ENCODE measurements at places on chromosomes 7 and 10.
A peak's percentile ranks its signal among the peaks of the same experiment; 100 is the strongest.

DNA sequence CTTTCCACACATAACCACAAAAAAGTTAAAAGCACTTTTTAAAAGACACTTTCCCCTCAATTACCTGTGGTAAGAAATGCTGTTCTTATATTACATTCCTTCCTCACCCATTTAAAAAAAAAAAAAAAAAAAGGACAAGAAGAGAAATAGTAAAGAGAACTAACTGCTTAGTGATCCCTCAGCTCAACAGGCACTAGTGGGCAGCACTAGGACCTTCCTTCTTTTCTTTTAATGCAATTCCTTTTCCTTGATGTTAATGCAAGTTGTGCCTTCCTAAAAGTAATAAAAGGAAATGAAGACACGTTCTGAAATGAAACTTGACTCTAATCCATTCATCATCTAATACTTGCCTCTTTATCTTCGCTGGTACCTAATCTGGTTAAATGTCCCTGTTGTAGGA, 189.7 kb downstream of the TCF7L2 start:
- DNase-seq: no peak

GRCh38 chr7:153443032-153443701, 609.0 kb upstream of the DPP6 start:
- no peak for DNase-seq

DNA sequence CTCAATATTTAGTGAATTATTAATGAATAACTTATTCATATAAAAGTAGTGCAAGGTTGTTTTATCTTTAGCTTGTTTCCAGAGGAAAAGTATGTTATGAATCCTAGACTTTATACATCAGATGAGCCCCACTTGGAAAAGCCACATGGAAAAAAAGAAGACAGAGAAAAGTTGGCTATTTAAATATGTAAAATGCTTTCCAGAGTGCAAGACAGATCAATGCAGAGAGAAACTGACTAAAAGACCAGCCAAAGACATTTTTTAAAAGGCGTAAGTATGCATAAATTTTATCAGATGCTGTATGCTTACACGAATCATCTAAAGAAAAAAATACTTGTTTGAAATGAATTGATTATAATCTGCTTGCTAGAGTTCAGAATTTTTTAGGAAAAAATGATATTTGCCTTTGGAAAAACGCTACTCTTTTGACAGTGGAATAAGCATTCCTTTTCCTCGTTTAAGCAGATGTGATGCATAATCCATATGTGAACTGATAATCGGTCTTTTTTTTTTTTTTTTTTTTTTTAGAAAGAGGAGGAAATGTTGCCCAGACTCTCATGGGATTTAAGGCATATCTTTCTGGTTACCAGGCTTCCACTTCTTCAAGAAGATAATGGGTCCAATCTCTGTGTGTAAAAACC, 70.7 kb downstream of the RELN start:
- DNase-seq: no peak

- DNase-seq: no peak
Observed at GRCh38 chr10:127877699-127878098, 15.0 kb downstream of the CLRN3 start.

- no peak for DNase-seq
Observed at GRCh38 chr7:18497082-18497481, 1.5 kb downstream of the HDAC9 start.

DNA sequence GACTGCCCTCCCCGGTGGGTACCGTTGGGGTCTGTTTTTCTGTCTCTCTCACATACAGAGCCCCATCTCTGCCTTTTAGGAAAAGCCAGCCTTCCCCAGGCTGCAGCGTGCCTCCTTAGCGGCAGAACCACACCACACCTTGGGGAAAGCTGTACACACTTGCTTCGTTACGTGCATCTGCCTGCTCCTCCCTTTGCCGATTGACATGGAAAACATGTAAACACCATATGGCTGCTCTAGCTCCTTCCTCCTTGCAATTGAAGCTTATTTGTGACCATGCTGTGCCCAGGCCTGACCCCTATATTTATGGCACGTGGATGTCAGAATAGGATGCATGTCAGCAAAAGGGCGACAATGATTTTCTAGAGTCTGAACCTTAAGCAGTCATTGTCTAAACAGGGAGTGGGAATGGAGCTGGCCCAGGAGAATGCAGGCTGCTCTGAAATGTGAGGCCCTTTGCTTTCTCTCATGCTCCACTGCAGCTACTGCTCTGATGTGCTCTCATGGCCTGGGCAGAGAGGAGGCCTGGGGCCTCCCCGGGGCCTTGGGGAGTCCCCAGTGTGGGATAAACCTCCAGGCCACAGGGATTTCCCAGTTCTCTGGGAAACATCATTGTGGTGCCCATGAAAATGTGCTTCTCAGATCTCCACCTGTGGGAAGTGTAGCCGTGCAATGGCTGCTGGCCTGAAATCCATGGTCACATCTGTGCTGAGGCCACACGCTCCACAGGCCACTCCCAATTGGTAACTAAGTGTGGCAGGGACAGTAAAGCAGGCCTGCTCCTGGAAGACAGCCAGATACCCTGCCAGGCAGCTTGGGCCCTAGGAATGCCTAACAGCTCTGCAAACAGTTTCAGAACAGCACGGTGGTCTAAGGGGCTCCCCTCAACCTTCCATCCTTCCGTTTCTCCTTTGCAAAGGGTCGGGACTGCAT, 18.6 kb downstream of the PDE6C start:
- DNase-seq: no peak

- DNase-seq: no peak
Observed at GRCh38 chr7:106185719-106186118, 73.6 kb upstream of the SYPL1 start.

DNA sequence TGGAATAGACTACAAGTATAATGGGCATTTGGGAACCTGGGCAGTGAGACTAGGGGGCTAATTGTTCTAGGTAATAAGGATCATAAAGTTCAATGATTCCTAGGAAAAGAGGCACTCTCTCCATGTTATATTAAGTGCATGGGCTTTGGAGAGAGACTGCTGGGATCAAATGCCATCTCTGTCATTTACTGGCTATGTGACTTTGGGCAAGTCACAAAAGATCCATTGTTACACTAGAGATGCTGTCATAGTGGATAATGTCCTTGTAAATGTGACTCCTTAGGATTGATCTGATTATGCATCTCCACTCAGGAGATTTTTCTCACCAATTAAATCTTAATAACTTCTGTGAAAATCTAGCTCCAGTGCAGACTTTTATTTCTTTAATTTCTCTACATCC, 156.3 kb upstream of the CACNA2D1 start:
- no peak for DNase-seq

- no peak for DNase-seq
Observed at GRCh38 chr10:131831561-131831960, 69.2 kb upstream of the PPP2R2D start.

DNA sequence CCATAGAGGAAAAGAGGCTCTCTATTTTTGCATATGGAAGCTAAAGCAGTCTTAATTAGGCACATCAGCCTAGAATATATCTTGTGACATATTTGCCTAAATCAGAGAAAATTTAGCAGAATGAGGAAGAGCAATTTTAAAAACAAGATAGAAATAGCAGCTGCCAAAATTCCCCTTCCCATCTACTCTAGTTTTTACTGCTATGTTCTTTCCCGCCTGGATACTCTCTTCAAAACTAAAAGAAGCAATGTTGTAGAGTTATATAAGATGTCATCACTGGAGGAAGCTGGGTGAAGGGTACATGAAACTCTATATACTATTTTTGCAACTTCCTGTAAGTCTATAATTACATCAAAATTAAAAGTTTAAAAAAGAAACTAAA, 87.0 kb downstream of the ARMH3 start:
- no peak for DNase-seq

- DNase-seq: peak; percentile 25
Observed at GRCh38 chr10:98414932-98415730, at the start of gene PYROXD2. Gene PYROXD2 (minus strand): TSS chr10:98415182. CDS start chr10:98415135, 47 bp downstream.

- DNase-seq: peak; percentile 65
Observed at GRCh38 chr7:105521717-105522463, at the start of gene PUS7. Gene PUS7 (minus strand): TSS chr7:105522271. CDS start chr7:105508512, 13,759 bp downstream.

DNA sequence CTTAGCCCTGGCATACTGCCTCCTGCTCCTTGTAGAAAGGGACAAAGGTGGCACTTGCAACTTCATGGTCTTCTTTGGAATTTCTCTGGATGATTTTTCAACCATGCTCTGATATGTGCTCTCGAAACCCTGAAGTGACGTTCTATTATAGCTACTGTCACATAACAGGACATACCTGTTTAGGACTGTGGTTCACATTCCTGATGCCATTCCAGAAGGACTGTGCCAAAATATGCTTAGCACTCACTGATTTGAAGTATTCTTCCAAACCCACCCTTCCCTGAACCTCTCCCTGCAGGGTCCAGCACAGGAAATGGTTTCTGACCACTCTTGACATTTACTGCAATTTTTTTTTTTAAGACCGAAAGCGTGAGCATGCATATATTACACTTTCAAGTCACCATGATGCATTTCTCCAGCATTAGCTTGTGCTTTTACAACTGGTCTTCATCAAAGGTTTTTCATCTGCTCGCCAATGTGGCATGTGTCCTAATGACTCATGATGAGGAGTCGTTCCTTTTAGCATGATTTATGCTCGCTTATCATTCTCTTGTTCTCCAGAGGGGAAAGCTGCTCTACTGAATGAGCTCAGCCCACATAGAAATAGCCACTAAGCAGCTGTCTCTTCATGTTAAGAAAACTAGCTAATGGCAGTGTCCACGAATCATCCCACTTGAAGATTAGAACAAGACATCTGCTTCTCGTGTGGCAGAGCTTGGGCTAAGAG, 135.2 kb downstream of the ADAM12 start:
- DNase-seq: no peak

- no peak for DNase-seq
Observed at GRCh38 chr7:150742286-150742968, 5.2 kb downstream of the GIMAP5 start.

- no peak for DNase-seq
Observed at GRCh38 chr7:54917613-54918391, 101.0 kb upstream of the EGFR start.

GRCh38 chr7:142901426-142902259, 16.1 kb upstream of the TRPV6 start:
- DNase-seq: no peak

DNA sequence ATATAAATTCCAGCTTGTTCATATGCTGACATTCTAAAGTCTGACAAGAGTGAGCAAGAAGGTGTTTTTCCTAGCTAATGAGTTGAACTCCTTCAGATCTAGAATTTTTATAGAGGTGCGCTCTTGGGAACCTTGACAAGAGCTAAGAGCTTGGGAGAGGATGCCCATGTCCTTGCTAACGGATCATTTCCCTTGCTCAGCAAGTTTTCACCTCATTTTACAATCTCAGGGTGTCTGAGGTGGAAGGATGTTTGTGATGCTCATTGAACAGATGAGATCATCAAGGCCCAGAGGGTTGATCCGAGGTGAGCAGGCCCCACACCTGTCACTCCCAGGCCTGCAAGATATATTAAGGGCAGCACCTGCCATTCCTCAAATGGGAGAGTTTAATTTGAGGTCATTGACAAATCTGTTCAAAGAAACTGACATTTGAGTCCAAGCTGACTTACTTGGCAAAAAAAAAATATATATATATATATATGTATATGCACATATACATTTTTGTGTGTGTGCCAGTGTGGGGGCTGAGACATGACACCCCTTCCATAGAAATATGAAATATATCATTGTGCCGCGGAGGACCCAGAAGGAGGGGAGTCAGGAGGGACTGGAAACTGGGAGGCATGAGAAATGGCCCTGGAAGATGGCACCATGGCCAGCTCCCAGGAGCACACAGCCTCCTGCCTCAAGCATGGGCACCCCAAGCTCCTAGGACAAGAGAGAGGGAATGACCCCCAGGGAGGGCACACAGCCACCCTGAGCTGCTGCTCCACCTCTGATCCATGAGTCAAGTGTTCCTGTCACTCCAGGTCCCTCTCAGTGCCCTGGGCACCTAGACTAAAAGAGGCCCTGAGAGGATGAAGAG, 17.3 kb upstream of the TMEM72 start:
- DNase-seq: no peak

DNA sequence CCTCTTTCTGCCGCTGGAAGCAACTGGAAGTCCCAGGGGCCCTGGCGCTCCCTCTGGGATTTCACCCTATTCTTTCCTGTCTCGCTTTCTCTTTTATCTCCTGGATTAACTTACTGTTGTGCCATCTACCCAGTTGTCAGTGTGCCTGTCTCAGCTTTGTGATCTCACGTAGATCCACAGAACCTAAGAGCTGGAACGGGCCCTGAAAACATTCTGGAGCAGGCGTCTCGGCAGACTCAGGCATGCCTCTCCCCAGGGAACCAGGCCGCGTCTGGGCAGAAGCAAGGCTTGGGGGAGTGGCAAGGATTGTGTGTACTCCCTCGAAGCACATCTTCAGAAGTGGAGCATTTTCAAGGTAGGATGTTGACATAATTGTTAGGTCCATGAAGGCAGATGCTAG, 87.2 kb downstream of the KCNMA1 start:
- no peak for DNase-seq

DNA sequence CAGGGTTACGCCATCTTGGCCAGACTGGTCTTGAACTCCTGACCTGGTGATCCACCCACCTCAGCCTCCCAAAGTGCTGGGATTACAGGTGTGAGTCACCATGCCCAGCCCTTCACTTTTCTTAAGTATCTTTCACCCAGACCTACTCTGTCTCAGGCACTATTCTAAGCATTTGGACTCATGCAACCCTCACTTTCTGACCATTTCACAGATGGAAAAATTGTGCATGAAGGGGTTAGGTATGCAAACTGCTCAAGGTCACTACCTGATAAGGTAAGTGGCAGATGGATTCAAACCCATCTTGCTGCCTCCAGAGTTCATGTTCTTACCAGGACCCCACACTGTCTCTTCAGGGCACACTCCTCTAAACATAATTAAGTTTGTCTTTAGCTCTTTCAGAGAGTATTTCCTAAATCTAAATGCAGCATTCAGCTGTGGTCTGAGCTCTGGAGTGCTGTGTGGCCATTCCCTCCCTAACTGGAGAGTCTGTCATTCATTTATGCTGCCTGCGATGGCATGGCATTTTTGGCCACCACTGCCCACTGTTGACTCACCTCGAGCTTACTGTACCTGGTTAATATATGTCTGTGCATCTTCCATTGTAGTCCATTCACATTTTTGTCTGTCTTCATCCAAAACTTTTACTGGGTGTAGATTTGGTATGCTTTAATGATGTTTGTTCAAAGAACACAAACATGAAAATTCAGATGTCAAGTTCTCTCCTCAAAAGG, 88.4 kb downstream of the CCDC71L start:
- no peak for DNase-seq

DNA sequence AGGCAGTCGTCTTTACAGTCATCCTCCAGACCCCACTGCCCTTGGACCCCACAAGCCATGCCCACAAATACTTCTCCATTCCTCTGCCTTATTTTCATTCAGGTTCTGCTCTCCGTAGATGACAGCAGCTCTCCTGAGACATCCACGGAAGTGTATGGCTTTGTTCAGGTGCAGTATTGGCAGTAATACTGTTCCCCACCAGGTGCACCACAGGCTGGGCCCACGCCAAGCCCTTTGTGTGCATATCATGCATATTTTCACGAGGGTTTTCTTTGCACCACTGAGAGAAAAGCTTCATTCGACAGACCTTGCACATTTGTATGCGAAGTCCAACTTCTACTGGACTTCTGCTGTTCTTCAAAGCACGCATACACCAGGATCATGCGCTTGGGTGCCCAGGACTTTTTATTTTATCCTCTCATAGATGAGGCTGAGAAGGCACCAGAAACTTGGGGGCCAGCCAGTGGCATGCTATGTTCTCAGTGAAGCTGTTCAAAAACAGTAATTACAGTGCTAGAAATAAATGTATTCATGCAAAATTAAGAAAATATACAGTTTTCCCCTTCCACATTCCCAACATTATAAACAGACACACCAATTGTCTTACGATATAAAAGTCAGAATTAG, 37.8 kb upstream of the PITRM1 start:
- DNase-seq: no peak

Data from activated CD8-positive, alpha-beta memory T cell treated with anti-CD3 and anti-CD28 coated beads for 1 hour (primary cell).